ENCODE measurements at places on chromosomes 13 and 19.
A peak's percentile ranks its signal among the peaks of the same experiment; 100 is the strongest.

GRCh38 chr13:39684531-39685137 lies 29.2 kb downstream of the COG6 start:
- peak; percentile 14 for DNase-seq

GRCh38 chr19:29596885-29597525 lies 9.1 kb upstream of the POP4 start:
- DNase-seq, result peak; percentile 87

GRCh38 chr13:40571338-40571963 lies 95.0 kb downstream of the FOXO1 start:
- no peak for DNase-seq

DNA sequence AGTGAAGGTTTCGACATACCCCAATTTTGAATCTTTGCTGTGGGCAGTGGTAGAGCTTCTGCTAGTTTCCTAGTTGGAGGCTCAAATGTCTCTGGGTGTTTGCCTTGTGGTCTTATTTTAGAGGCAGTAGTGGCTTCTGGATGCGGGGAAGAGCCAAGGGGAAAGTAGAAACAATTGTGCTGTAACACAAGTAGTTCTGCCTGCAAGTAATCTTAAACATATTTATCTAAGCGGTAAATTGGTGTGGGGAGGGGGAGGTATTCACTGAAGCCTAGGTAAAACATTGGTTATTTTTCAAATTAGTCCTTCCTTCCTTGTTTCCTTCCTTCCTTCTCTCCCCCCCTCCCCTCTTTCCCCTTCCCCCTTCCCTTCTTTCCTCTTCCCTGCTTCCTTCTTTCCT lies at the start of gene PCDH20:
Gene PCDH20, minus strand, starts transcription at position 101 of the 400 bp plus-strand sequence. CDS start 691 bp downstream, outside the sequence.
- peak; percentile 52 for DNase-seq

GRCh38 chr13:32206097-32206740 lies 108.9 kb downstream of the ZAR1L start:
- DNase-seq, result peak; percentile 47

DNA sequence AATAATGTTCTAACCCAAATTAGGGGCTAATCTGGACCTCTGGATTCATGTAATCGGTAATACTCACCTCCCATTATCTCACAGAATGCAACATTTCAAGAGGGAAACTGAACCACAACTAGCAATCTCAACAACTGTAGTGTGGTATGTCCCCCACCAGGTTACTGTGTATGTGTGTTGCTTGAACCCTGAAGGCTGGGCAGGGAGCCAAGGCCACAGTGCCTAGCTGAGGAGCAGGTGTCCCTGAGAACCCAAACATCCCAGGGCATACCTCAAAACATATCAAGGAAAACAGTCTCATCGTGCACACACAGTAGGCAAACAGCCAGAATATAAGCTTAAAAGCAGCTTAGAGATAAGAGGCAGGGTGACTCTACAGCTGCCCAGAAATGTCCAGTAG lies 20.5 kb upstream of the NEK3 start:
- DNase-seq, result no peak

- DNase-seq, result no peak
These were observed 19.6 kb upstream of the CCNA1 start for GRCh38 chr13:36412736-36413135.

- DNase-seq, result no peak
These were observed 24.3 kb upstream of the CEACAM21 start for GRCh38 chr19:41551711-41552110.

- no peak for DNase-seq
These were observed 1.8 kb downstream of the LSM4 start for GRCh38 chr19:18320865-18321733.

DNA sequence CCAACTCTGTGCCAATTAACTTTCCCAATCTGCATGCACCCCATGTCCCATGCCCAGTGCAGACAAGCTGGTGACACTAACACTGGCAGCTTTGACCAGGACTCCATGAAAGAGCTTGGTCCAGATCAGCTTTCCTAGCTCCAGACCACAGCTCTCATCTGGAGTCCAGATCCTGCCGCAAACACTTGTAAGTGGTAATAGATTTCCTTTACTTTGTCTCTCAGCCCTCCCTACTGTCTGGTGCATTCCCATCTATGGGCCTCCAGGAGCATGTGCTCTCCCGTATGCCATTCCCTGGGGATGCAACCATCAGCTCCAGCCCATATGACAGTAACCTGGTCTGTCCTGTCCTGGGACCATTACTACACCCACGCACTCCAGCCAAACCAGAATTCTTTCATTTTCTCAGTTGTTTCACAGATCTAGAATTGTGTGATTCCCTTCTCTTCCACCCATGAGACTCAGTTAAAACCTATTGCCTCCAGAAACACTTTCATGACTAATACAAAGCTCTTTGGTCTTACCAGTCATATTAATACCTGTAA lies 4.9 kb upstream of the STARD13 start:
- no peak for DNase-seq

DNA sequence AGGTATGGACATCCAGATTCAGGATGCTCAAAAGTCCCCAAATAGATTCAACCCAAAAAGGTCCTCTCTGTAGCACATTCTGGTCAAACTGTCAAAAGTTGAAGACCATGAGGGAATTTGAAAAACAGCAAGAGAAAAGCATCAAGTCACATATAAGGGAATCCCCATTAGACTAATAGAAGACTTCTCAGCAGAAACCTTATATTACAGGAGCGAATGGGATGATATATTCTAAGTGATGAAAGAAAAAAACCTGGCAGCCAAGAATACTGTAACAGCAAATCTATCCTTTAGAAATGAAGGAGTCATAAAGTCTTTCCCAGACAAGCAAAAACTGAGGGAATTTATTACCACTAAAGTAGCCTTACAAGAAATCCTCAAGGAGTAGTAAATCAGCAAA lies 29.7 kb downstream of the FXYD5 start:
- DNase-seq, result no peak

DNA sequence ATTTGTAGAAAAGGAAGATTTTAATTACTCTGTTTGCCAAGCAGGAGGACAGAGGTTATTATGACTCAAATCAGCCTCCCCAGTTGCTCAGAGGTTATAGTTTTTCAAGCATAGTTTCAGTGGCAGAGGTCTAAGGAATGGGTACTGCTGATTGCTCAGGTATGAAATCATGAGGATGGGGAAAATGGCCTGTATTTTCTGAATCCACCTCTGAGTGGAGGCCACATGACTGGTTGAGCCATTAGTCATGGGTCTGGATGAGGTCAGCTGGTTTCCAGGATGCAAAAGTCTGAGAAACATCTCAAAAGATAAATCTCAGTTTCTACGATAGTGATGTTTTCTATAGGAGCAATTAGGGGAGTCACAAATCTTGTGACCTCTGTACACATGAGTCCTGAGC lies 62.8 kb upstream of the CEACAM8 start:
- no peak for DNase-seq

DNA sequence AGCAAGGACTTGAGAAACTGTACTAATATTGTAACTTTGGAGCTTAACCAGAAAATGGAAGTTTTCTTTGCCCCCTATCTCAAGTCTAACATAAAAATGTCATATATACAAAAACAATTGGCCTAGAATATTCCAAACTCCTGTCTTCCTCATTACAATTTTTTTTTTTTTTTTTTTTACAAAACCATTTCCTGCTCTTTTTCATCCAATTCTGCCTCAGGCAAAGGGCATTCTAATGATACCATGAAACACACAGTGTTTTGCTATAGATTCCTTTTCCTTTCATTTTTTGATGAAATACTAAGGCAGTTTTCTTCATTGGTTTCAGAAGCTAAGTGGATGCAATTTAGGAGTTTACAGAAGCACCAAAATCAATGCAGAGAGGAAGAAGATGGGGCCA lies 119.7 kb downstream of the LHFPL6 start:
- no peak for DNase-seq

- no peak for DNase-seq
These were observed 16.1 kb downstream of the MKNK2 start for GRCh38 chr19:2034729-2035589.

DNA sequence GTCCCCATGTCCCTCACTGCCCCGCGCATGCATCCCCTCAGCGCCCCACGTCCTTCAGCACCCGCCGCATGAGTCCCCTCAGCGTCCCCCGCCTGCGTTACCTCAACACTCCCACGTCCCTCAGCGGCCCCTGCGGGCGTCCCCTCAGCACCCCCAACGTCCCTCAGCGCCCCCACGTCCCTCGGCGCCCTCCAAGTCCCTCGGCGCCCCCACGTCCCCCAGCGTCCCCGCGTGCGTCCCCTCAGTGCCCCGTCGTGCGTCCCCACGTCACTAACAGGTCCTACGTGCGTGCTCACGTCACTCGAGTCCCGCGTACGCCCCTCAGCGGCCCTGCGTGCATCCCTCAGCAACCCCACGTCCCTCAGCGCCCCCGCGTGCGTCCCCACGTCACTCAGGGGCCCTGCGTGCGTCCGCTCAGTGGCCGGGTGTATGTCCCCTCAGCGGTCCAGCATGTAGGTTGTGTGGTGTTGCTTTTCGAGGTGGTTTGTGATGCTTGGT lies 19.5 kb upstream of the GAS6 start:
- no peak for DNase-seq

- DNase-seq, result no peak
These were observed 113.9 kb upstream of the IRS2 start for GRCh38 chr13:109900320-109900719.

DNA sequence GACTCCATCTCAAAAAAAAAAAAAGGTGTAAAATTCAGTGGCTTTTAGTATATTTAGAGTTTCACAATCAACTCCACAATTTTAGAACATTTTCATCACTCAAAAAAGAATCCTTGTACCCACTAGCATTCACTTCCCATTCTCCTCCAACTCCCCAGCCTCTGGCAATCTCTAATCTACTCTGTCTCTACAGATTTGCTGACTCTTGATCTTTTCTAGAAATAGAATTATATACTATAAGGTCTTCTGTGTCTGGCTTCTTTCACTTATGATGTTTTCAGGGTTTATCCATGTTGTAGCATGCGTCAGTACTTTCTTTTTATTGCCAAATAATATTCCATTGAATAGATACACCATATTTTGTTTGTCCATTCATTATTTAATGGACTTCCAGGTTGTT lies 8.0 kb upstream of the FARP1 start:
- no peak for DNase-seq

- DNase-seq, result no peak
These were observed 49.1 kb downstream of the LMO7 start for GRCh38 chr13:75685239-75685697.

GRCh38 chr13:95276037-95276505 lies 25.2 kb downstream of the ABCC4 start:
- no peak for DNase-seq

- no peak for DNase-seq
These were observed 13.4 kb downstream of the CYP2A6 start for GRCh38 chr19:40836754-40837429.

DNA sequence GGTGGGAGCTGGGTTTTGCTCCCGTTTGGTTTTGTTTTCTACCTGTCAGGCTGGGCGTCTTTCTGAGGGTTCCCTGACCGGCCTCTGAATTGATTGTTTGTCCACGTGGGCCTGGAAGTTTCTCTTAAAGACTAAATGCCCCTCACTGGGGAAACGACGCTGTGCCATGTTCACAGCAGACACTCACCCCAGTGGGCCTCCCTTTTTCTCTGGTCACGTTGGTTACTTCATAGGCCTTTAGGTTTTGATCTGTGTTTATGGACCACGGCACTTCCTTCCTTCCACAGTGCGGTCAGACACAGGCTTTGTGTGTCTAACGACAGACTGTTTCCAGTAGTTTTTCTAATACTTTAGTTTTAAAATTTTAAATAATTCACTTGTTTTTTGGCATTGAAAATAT lies 20.1 kb upstream of the NDUFS7 start:
- DNase-seq, result no peak
